ENCODE measurements at places on chromosomes 4 and X. TPM values are rescaled to one million over a fixed set of nuclear protein-coding genes. Genes with fewer than 3 reads are reported as not detected.

- no peak for DNase-seq
Observed at GRCh38 chrX:78665342-78665741, 6.2 kb upstream of the RTL3 start.

DNA sequence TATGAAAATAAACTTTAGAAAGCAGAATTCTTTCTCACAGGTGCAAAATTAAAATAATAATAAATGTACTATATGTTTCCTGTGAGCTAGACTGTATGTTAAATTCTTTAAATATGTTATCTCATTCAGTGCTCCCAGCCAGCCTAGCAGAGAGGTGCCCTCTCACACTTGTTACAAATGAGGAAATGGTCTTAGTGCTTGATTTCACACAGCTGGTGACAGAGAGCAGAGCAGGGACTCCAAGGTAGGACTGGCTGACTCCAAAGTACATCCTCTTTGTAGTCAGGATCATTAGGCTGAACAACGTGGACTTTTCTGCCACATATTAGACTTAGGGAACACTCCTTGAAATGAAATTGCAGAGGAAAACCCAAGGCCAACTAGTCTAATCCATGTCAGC lies 72.0 kb upstream of the HHIP start:
- DNase-seq: no peak

DNA sequence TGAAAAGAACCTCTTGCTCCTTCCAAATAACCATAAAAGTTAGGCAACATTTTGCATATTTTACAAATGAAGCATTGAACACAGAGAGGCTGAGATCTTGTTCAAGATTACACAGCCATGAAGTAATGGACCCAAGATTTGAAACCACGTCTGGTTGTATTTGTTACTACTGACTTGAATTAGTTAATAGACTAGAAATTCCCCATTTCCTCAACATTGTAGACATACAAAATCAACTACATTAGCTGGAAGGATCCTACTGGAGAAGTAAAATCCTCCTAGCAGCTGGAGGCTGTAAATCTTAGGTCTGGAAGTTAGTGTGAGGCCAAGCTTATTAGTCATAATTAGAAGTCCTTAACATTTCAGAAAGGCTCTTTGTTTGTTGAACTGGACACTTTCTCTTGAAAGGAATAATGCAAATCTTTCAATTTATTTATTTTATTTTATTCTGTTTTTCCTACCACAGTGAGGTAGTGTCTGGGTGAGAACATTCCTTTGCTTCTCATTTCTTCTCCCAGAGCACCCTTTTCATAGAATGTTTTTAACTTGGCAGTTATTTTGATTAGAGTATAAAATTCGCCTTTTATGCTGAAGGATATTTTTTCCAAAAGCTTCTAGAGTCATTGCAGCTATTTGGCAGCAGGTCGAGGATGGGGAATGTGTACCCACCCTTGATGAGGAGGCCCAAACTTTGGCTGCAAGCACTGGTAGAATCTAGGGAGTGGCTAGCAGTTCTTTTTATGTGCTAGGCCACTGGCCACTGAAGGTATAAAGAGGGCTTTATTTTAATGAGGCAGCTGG lies 62.0 kb upstream of the CLNK start:
- no peak for DNase-seq

DNA sequence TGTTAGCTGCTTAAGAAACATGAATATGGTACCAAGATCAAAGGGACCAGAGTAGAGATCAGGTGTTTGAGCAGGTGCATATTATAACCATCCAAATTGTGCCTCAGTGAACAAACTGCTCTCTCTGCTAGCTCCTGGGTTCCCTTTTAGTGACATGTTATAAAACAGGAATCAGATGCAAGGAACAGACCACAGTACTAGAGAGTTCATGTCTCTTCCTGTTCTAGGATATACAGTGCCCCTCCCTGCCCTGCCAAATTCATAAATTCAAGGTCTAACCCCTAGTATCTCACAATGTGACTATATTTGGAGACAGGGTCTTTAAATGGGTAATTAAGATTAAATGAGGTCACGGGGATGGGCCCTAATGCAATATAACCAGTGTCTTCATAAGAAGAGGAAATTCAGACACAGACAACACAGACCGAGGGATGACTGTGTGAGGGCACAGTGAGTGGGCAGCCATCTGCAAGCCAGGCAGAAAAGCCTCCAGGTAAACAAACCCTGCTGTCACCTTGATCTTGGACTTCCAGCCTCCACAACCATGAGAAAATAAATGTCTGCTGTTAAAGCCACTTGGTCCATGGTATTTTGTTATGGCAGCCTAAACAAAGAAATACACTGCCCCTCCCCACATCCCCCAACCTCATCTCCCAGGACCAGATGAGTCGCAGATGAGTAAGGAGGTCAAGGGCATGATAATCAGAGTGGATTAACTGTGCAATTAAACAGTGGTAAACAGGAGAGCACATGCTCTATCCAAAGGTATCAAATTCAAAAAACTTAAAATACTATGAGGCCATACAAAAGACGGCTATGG lies 82.5 kb downstream of the RBM47 start:
- DNase-seq: no peak

Gene SPANXC
- total RNA-seq: not detected

Gene BGN
- total RNA-seq: 20.3 TPM

Gene PSAPL1
- total RNA-seq: not detected
